ENCODE measurements at places on chromosomes 2 and 18.
A peak's percentile ranks its signal among the peaks of the same experiment; 100 is the strongest.

GRCh38 chr2:55408098-55408882, 11.4 kb downstream of the CCDC88A start:
- no peak for DNase-seq

DNA sequence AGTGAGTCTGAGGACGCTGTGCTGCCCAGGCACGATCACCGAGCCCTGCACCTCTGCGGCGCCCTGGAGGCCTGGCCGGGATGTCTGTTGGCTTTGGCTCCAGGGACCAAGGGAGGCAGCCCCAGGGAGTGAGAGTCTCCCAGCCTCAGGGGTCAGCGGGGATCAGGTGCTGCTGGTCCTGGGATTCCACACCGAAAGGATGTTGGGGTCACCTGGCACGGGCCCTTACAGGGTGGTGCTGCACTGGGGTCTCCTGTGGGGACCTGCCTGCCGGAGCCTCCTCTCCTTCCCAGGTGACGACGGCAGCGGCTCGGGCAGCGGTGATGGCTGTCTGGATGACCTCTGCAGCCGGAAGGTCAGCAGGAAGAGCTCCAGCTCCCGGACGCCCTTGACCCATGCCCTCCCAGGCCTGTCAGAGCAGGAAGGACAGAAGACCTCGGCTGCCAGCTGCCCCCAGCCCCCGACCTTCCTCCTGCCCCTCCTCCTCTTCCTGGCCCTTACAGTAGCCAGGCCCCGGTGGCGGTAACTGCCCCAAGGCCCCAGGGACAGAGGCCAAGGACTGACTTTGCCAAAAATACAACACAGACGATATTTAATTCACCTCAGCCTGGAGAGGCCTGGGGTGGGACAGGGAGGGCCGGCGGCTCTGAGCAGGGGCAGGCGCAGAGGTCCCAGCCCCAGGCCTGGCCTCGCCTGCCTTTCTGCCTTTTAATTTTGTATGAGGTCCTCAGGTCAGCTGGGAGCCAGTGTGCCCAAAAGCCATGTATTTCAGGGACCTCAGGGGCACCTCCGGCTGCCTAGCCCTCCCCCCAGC, 30.5 kb downstream of the GPC1 start:
- no peak for DNase-seq

DNA sequence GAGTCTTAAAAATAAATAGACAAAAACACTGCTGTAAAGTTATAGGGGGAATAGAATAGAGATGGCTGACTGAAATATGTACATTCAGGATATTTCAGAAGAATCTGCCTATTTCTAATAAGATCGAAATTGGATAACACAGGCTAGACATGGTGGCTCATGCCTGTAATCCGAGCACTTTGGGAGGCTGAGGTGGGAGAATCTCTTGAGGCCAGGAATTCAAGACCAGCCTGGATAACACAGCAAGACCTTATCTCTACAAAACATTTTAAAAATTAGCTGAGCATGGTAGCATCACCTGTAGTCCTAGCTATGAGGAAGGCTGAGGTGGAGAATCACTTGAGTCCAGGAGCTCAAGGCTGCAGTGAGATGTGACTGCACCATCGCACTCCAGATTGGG, 146.6 kb upstream of the CCDC150 start:
- no peak for DNase-seq

DNA sequence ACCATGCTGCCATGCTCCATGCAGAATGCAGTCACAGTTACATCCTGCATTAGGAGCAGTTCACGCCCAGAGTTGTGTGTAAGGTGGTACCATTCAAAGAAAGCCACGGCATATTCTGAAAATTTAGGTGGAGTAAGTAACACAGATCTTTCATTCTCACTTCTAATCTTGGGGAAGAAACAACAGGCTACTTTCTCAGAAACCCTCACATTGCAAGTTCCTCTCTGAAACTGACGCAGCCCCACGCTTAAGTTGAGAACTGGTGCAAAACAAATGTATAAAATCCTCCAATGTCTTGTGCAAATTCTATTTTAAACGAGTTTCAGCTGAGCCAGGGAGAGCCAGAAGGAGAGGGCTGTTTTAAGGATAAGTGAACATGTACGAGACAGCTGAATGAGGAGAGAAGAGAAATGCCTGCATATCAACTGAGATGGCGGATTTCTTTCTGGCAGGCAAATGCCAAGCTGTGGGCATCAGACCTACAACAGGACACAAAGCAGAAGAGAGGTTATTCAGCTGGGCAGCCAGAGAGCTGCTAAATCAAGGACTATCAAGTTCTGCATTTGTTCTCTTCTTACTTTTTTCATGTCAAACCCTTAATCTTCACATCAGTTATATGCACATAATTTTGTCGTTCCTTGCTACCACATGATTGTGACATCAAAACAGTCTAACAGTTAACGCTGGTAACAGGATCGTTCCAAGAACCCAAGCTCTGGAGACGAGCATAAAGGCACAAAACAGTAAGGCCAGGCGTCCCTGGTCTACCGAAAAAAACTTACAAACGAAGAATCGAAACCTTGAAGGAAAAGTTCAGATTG, 6.4 kb downstream of the ARL4C start:
- peak; percentile 46 for DNase-seq

DNA sequence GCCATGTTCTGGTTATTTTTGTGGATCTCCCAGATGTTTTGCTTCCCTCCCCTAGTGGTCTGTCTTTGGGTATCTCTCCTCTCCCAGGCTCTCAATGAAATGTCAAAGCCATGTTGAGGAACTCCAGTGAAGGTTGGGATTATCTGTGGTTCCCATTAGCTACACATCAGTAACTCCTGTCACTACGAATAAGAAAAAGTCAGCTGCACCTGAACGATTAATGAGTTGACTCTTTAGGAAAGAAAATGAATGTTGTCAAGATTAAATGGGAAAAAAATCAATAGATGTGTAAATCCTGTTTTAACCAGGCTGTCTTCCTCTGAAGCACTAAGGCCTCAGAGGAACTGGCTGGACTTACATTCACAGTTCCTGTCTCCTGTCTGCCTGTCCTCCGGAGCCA, 94.0 kb upstream of the DAPL1 start:
- no peak for DNase-seq

DNA sequence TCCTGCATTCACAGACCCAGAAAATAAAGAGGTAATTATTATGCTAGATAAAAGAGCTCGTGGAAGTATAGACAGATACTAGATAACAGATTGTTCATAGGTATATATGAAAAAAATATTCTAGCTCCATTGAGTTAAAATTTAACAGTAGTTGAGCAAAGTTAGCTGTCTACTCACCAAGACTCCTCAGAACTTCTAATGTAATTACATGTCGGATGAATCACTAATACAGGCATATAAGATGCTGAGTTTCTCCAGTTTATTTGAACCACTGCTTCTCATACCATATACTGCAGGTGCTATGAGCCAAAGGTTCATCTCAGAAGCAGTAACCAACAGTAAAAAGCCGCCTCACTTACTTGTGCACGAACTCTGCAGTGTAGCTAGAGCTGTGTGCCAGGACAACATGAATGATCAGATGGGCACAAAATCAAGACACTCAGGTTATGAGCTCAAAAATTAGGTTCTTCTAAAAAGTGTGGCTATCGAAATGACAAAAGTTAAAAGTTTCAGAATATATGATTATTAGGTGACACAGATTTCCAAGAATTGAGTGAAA, 373.4 kb downstream of the NCKAP5 start:
- DNase-seq, result no peak

GRCh38 chr2:207515671-207516070, 14.1 kb upstream of the CREB1 start:
- DNase-seq, result no peak

GRCh38 chr18:78981394-78981831, 1.8 kb downstream of the SALL3 start:
- DNase-seq, result no peak

DNA sequence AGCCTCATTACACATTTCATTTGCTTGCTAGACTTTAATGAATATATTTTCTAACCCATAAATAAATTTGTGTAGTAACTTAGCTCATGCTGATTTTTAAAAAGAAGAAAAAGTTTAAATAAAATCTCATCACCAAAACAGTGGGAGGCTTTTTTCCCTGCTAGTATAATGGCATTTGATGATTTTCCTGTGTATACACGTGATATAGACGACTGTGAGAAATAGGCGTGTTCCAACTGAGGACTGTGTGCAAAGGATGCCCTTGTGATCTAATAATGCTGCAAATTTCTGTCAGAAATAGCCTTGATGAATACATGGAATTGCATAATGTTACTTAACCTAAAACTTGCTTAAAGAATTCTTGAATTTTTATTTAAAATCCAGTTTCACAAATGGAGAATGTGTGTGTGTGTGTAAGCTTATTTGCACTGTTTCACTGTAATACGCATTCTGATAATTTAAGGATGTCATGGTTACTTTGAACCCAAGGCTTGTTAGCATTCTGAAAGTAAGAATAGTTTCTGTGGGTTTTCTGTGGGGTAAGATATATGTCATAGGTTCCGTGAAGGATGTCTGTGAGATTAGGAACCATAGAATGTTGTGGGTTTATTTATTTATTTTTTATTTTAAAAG, 178.0 kb downstream of the DLGAP1 start:
- no peak for DNase-seq

DNA sequence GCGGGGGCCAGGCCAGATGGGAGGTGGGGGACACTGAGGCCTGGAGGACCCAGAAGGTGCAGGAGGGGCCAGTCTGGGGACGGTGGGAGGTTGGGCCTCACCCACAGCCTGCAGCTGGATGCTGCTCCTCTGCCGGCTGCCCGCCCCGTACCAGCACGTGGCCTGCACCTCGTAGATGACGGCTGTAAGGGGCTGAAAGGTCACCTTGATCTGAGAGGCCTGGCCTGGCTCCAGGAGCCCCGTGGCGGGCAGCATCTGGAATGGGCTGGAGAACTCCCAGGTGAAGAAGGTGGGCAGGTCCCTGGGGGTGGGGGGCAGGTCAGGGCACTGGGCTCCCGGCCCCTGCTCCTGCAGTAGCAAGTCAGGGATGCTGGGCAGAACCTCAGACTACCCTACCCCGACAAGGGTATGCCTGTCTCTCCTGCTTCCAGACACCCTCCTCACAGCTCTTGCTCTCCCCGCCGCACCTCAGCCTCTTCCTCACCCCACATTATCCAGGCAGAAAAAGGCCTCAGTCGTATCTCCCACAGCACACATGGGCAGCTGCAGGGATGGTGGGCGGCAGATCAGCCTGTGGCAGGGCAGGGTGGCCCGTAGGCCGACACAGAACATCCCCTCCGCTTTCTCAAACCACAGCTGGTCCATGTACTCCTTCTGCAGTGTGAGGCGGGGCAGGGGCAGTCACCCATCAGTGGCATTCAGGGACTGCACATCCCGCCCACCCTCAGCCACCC, 10.1 kb downstream of the CFAP65 start:
- DNase-seq, result no peak

DNA sequence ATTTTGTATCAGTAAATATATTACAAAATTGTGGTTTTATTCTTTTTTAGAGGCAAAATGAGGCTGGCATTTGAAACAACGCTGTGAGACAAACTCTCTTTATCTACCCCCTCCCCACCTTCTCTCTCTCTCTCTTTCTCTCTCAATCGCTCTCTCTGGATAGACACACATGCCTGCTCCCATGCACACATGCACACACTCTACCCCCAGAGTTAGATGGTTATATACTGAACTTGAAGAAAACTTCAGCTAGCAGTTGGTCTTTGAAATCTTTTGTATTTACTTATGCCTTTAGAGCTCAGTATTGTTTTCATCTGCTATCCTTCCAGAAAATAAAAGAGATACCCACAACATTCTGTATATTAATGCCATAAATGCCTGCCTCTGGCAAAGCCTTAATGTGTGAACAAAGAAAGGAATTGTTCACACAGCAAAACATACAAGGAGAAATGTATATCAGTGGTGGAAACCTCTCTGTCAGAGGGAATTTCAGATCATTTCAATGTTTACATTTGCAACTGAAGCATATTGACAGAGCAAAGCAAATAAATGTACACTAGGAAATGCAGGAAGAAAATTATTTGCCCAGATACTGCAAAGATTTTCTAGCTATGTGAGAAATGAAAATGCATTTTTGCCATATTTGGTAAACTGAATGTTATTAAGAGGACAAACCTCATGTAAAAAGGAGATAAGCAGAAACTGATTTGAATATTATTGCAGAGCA, 217.0 kb upstream of the UBE2E3 start:
- no peak for DNase-seq

- DNase-seq, result no peak
Measured at GRCh38 chr2:157698430-157698829, 69.8 kb upstream of the ACVR1C start.

GRCh38 chr2:20877960-20878359, 55.1 kb upstream of the LDAH start:
- no peak for DNase-seq

- DNase-seq, result no peak
Measured at GRCh38 chr2:218047536-218048225, 21.4 kb upstream of the RUFY4 start.

DNA sequence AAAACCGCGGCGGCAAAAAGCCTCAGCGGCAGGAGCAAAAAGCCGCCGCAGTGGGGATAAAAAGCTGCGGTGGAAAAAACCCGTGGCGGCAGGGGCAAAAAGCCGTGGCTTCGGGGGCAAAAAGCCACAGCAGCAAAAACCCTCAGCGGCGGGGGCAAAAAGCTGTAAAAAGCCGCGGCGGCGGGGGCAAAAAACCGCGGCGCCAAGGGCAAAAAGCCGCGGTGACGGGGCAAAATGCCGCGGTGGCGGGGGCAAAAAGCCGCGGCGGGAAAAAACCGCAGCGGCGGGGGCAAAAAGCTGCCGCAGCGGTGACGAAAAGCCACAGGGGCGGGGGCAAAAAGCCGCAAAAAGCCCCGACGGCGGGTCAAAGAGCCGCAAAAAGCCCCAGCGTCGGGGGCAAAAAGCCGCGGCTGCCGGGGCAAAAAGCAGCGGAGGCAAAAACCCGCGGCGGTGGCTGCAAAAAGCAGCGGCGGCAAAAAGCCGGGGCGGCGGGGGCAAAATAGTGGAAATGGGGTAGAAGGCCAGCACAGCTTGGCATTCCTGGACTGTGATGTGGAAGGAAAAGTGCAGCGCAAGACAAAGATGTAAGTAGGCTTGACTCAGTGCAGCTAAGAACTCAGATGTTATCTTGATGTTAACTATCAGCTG, 151.8 kb downstream of the ANKRD30BL start:
- no peak for DNase-seq

GRCh38 chr2:74515981-74516633, 1.9 kb downstream of the TLX2 start:
- DNase-seq, result peak; percentile 83

DNA sequence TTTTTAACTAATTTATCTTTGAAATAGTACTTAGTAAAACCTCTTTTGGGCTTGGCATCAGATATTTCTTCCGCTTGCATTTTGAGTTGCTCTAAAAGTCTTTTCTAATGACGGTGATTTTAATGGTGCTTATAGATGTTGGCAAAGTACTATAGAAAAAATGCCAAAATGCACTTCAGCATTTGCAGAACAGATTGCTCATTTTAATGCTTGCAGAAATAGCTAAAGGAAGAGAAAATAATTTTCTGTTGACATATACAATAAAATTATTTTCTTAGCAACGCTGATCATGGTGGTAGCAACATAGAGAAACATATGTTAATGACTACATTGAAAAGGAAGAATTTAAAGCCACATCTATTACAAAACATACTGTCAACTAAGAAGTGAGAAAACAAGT, 170.7 kb downstream of the STK39 start:
- DNase-seq, result no peak

DNA sequence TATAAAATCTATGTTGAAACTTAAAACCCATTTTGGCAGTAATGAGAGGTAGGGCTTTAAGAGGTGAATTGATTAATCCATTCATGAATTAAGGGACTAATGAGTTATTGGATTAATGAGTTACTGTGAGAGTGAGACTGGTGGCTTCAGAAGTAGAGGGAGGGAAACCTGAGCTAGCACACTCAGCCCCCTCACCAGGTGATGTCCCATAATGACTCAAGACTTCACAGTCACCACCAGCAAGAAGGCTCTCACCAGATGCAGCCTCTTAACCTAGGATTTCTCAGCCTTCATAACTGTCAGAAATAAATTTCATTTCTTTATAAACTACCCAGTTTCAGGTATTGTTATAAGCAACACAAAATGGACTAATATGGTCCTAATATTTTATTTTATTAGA, 621.7 kb upstream of the ACVR2A start:
- DNase-seq, result no peak

Measured in CD4-positive, alpha-beta T cell treated with Interleukin-10 for 1 hour (primary cell).